Activated naive CD8-positive, alpha-beta T cell treated with anti-CD3 and anti-CD28 coated beads, Interleukin-2, amount 10 ng/mL, durations not matched to agents 7 days and 5 days (primary cell): ENCODE measurements at places on chromosomes 3 and 15. TPM values are rescaled to one million over a fixed set of nuclear protein-coding genes. Genes with fewer than 3 reads are reported as not detected.

Gene MELTF
- 5.6 TPM for total RNA-seq

DNA sequence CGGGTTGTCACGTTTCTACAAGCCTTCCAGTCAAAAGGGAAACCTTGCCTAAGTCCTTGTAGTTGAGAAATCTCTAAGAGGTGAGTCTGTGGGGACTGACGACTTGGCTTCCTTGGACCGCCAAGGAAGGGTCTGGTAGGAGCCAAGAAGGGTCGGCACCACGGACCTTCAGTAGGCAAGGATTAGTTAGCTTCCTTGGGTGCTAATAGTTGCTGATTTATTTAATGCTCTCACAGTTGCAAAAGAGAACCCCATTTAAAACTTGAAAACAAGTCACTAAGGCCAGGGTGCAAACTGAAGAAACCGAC, 361 bp upstream of the LCMT2 start:
- H3K36me3 ChIP-seq = peaks cover 32% of the 10 kb centered on the region
- H3K4me1 ChIP-seq = peaks cover 25% of the 10 kb centered on the region
- peak overlapping the region; percentile 97 for H3K27ac ChIP-seq
- H3K4me3 ChIP-seq = peak overlapping the region; percentile 92
- H3K27me3 ChIP-seq = no peaks in the 10 kb centered on the region

GRCh38 chr3:196684548-196685407, 27.3 kb downstream of the CEP19 start:
- peaks cover 19% of the 10 kb centered on the region for H3K4me1 ChIP-seq
- peaks cover 5% of the 10 kb centered on the region for H3K36me3 ChIP-seq
- H3K4me3 ChIP-seq = peak overlapping the region; percentile 18
- H3K27me3 ChIP-seq = peaks cover 8% of the 10 kb centered on the region
- H3K27ac ChIP-seq = peak overlapping the region; percentile 4

DNA sequence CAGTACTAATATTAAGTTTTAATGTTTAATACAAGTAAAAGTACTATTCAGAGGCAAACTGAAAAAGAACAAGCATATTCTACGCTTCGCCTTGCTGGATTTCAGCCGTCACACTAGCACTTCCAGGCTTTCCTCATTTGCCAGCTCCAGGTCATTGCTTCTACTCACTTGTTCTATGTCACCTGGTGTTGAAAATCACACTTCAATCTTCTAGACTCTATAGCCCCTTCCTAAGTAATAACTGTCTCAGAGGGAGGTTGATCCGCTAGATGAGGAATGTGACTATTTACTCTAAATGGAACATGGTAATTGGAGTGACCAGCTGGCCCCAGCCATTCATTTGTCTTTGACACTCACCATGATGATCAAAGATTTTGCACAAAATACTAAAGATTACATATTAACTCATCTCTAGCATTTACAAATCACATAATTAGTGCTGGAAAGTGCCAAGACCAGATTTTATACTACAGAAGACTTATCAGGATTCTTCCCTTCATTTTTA, 92.0 kb downstream of the GAP43 start:
- H3K36me3 ChIP-seq = no peaks in the 10 kb centered on the region
- H3K27me3 ChIP-seq = peaks cover 29% of the 10 kb centered on the region
- DNase-seq = no peak
- H3K27ac ChIP-seq = no peak overlapping the region
- no peaks in the 10 kb centered on the region for H3K4me1 ChIP-seq

- no peaks in the 10 kb centered on the region for H3K27me3 ChIP-seq
- H3K4me3 ChIP-seq = no peak overlapping the region
- H3K4me1 ChIP-seq = peaks cover 3% of the 10 kb centered on the region
- no peak overlapping the region for H3K27ac ChIP-seq
- H3K36me3 ChIP-seq = no peaks in the 10 kb centered on the region
- no peak for DNase-seq
Observed at GRCh38 chr15:77096138-77096537, 25.2 kb upstream of the TSPAN3 start.

DNA sequence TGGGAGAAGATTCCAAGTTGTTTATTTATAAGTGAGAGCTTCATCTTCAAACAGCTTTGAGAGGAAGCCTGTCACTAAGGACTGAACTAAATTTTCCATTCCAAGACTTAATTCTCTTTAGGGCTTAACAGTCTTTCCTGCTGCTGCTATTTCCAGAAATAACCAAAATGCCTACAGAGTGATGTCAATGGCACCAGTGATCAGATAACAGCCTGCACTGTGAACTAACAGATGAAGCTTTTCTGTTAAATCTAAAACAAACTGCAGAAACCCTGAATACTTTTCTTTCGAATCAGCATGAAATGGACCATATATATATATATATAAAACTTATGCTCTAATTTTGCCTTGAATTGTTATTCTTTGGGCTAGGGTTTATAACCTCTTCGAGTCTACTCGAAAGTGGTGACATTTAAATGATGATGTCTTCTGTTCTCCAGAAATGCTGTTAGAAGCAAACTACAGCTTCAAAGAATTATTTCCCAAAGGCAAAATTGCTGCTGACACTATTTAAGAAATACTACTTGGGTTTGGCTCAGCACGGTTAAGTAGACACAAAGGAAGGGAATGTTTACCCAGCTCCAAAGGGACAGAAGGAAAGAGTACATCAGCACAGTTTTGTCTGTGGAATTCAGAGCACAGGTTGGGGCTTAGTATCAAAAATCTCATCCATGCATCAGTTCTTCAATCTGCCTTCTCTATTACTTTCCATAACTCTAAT, 238.5 kb upstream of the LRRN1 start:
- peaks cover 2% of the 10 kb centered on the region for H3K36me3 ChIP-seq
- H3K4me1 ChIP-seq = no peaks in the 10 kb centered on the region
- DNase-seq = no peak

DNA sequence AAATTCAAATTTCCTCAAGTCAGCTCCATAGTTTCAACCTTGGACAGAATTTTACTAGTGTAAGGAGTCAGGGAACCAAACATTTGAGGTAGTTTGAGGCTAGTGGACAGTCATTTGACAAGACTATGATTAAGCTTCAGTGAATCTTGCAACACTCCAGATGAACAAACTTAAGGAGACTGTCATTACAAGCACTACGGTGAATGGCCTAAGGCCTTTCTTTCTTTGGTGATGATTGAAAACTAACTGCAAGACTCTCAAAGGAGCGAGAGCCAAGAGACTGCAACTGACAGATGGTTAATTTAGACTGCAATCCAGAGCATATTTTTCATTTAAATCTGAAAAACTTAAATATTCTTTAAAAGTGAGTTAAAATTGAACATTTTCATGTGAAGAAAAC, 272.3 kb upstream of the NECTIN3 start:
- no peak overlapping the region for H3K4me3 ChIP-seq
- no peaks in the 10 kb centered on the region for H3K4me1 ChIP-seq
- DNase-seq = no peak
- H3K27ac ChIP-seq = no peak overlapping the region
- H3K36me3 ChIP-seq = no peaks in the 10 kb centered on the region

- no peak for DNase-seq
- H3K4me1 ChIP-seq = peaks cover 12% of the 10 kb centered on the region
- no peak overlapping the region for H3K27ac ChIP-seq
- peak overlapping the region; percentile 16 for H3K4me3 ChIP-seq
- H3K36me3 ChIP-seq = no peaks in the 10 kb centered on the region
Observed at GRCh38 chr3:23797491-23797890, 8.3 kb upstream of the UBE2E1 start.

GRCh38 chr15:90562669-90563068, 32.9 kb downstream of the CRTC3 start:
- H3K4me1 ChIP-seq = peaks cover 85% of the 10 kb centered on the region
- H3K4me3 ChIP-seq = peak overlapping the region; percentile 68
- H3K36me3 ChIP-seq = peaks cover 24% of the 10 kb centered on the region
- peak overlapping the region; percentile 87 for H3K27ac ChIP-seq
- no peak for DNase-seq
- no peaks in the 10 kb centered on the region for H3K27me3 ChIP-seq
